CD8-positive, alpha-beta T cell (primary cell): ENCODE measurements at places on chromosomes 7 and 10. TPM values are rescaled to one million over a fixed set of nuclear protein-coding genes. Genes with fewer than 3 reads are reported as not detected.

GRCh38 chr7:107816011-107816566 is 13.1 kb upstream of the SLC26A3 start:
- no peak for DNase-seq

DNA sequence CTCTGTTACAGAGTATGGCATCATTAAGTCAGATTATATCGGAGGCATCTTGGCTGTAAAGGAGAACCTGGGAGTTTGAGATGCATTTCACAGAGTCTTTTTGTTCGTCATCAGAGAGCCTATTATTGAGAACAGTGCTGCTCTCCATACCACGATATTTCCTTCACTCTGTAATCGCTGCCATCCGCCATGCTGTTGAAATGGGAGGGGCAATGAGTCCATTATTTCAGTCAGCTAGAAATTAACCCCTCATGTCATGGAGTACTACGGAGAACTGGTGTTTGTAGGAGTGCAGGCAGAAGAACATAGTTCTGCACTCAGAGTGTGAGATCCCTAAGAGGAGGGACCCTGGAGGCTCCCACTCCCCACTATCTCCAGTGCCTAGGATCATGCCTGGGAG is 59.2 kb downstream of the SLC16A12 start:
- no peak for DNase-seq

The RAMP3 gene
- not detected for total RNA-seq

The CPN1 gene
- total RNA-seq = not detected

DNA sequence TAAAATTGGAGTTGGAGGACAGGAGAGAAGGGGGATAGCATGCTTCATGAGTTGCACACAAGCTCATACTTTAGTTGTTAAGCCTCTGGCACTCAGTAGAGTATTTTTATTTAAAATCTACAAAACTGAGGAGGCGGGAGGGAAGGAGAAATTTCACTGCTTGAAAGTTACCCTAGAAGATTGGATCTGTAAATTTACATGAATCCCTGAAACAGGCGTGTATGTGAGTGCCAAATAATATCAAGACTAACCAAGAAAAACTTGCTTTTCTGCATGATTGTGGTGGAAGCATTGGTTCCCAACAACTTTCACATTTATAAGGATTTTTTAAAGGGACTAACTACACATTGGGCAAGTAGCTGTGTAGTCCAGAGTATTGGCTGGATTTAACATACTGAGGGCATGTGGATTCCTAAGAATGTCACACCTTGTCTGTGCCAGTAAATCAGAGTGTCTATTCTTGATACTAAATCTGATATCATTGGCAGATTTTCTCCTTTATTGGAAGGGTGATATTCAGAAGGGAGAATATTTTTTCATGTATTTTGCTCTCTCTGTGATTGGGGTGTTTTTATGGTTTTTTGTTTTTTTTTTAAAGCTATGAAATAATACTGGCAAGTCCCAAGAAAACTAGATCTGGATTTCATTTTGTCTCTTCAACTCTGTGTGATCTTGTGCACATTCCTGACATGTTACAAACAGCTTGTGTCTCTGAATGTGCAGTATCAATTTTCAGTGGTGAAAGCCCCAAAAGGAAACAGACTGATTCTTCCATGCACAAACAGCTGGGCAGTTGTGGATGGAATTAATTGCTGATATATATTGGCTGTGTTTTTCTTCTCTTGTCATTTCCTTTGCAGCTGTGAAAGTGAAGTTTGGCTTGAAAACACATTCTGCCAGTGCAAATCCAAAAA is 67.2 kb downstream of the ADD3 start:
- DNase-seq = no peak

DNA sequence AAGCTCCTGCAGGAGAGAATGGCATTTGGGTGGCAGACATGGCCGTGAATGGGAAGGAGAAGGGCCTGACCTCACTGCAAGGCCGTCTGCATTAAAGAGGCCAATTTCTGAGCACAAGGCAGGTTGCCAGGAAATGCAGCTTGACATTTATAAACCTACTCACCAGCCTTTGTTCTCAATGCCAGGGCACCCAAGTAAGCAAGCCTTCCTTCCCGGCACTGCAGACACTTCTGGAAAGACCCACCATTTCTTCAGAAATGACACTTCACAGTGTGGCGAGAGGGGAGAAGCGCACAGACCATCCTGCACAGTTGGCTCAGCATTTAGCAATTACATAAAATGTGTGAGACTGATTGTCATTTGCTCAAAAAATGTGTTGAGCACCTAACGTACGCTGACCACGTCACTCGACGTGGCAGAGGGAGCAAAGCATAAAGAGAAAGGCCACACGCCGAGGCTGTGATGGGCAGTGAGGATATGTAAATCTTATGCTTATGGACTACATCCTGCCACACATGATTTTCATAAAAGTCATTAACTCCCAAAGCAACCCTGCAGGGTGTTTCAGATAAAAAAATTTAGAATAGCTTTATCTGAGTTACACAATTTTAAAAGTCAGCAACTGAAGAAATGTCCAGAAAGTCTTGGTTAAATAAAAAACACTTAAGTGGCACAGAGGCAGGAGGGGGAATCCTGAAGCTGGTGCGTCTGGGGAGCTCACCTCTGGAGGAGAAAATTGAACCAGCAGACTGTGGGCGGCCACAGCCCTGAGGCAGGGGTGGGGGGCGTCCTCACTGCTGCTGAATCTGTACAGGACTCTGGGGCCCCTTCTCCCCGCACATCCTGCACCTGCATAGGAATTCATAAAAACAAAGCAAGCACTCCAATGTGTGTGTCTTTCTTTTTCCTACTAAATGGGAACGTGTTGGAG is 543.8 kb downstream of the PTPRN2 start:
- DNase-seq = no peak

The FAM25G gene
- not detected for total RNA-seq

DNA sequence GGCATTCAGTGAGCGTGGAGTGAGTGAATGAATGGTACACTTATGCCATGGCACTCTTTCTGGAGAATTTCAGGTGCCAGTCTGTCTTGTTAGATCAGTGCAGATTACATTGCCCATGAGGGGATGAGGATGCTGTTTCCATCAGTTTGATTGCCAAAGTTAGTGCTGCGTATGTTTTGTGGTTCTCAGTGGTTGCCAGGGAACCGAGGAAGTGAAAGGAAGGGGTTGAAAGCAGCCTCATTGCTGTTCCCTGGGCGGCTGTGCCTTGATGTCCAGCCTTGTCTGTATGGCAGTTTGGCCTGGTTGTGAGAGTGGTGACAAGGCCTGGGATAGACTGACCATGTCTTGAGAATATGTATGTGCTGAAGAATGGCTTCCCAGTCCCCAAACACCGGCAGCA is 30.2 kb downstream of the WBP1L start:
- no peak for DNase-seq

DNA sequence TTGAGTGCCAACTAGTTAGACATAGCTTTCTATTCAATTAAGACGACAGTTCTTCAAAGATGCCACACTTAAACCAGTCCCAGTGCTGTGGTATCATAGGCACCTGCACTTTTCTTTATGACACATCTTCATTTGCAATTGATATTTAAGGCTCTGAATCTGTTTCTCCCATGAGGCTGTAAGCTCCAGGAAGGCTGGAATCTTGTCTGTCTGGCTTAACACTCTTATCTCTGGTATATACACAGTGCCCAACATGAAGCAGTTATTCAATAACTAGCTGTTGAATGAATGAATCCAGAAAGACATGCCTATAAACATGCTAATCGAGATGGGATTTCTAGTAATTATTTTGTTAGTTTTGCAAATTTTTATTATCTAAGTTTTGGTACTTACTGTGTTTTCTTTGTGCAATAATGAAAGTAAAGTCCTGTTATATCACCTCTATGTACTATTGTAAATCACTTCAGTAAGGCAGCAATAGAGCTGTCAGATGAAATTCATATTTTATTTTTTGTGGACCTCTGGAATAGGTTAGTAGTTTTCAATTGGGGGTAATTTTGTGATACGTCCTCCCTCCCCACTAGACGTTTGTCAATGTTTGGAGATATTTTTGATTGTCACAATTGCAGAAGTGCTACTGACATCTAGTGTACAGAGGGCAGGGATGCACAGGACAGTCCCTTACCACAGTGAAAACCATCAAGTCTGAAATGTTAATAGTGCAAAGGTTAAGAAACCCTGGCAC is 51.3 kb upstream of the STEAP4 start:
- peak; percentile 3 for DNase-seq

DNA sequence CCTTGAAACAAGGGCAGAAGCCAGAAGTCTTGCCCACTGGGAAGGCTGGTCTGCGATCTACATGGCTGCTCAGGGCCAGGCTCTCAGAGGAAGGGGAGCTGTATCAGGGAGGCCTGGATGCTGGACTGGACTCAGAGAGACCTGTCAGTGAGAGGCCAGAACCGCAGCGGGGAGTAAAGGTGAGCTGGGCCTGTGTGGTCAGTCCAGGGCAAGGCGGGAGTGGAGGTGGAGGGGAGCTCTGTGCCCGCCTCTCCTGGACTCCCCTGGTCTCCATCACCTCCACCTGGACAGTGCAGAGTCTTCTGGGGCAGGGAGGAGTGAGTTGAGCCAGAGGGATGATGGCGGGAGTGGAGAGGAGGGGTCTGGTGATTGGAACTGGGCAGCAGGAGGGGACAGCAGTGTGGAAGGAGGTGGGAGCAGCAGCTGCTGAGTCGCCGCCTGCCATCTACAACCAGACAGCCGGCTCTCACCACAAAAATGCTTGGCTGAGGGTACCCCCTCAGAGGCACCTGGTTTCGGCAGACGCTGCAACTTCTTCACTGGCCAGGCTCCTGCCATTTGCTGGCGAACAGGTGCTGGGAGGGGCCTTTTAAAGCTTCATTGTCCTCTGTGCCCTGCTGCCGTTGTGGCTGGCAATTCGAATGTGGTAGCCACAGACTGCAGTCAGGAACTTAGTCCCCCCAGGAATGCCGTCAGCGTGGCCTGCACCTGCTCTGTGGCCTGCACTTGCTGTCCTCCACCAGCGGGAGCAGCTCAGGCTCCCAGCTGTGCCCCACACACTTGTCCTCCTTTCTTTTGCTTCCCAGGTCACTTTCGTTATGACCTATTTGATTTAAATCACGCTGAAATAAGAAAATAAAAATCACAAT is 3.5 kb downstream of the RASSF4 start:
- DNase-seq = no peak

The LRRC18 gene
- total RNA-seq = not detected

The TYW1B gene
- 3.9 TPM for total RNA-seq

GRCh38 chr7:4145576-4145975 is 536.5 kb upstream of the FOXK1 start:
- no peak for DNase-seq

The FEZF1 gene
- not detected for total RNA-seq

The DRGX gene
- total RNA-seq = not detected

GRCh38 chr7:105163718-105164117 is 149.7 kb downstream of the KMT2E start:
- no peak for DNase-seq

The ZNF804B gene
- not detected for total RNA-seq

The IGFBP3 gene
- total RNA-seq = 4.2 TPM

The ZNF425 gene
- 0.56 TPM for total RNA-seq

The MACROH2A2 gene
- 2.5 TPM for total RNA-seq

GRCh38 chr10:31829776-31830175 is 98.9 kb downstream of the ARHGAP12 start:
- no peak for DNase-seq

The SLC13A1 gene
- not detected for total RNA-seq

The SMO gene
- total RNA-seq = not detected

GRCh38 chr7:102834466-102834865 is 78.3 kb upstream of the LRRC17 start:
- no peak for DNase-seq

The SPDYE16 gene
- not detected for total RNA-seq

The VWC2 gene
- not detected for total RNA-seq

DNA sequence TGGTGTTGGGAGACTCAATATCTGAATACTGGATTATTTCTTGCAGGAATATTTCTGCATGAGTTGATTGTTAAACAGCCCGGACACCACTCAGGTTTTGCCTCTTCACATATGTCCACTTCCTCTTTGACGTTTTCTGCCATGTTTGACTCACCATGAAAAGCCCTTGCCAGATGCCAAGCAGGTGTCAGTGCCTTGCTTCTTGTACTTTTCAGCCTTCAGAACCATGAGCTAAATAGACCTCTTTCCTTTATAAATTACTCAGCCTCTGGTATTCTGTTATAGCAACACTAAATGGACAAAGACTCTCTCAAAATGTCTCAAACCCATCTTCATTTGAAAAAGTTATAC is 24.7 kb upstream of the MACC1 start:
- no peak for DNase-seq

- DNase-seq = no peak
Observed at GRCh38 chr7:12674053-12674452, 13.4 kb upstream of the ARL4A start.

DNA sequence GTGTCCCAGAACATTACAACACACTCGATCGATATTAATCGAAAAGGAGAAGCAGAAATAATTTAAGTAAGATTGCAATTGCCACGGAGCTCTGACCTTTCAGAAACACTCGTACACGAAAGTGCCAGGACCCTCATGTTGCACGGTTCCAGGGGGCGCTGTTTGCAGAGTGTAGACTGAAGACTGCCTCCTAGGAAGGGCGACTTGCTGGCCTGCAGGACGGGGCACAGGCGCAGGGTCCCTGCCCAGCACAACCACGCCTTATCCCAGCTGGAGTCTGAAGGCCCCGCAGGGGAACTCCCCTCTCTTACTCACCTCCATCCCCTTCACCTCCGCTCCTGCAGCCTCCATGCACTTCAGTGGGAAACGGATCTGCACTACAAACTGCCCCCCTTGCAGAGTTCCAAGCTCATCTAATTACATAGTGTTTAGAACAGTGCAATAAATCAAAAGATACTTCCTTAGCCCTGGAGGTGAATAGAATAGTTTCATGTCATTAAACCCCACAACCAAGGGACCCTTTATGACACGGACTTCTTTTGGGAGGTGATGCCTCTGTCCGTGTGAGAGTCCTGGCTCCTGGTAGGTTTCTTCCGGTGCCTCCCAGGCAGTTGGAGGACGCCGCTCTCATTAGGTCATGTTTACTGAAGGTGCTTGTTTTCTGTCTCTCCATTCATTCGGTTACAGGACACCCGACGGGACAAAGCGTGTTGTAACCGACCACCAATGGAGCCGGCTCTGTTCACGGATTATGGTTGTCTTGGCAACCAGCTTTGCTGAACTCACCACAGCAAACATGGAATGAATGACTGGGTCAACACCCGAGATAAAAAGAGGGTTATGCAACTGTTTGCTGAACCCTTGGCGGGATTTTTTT is 262.2 kb downstream of the BAMBI start:
- no peak for DNase-seq

The CYP2E1 gene
- total RNA-seq = 0.83 TPM

The VSTM4 gene
- not detected for total RNA-seq

The GPR85 gene
- total RNA-seq = not detected

DNA sequence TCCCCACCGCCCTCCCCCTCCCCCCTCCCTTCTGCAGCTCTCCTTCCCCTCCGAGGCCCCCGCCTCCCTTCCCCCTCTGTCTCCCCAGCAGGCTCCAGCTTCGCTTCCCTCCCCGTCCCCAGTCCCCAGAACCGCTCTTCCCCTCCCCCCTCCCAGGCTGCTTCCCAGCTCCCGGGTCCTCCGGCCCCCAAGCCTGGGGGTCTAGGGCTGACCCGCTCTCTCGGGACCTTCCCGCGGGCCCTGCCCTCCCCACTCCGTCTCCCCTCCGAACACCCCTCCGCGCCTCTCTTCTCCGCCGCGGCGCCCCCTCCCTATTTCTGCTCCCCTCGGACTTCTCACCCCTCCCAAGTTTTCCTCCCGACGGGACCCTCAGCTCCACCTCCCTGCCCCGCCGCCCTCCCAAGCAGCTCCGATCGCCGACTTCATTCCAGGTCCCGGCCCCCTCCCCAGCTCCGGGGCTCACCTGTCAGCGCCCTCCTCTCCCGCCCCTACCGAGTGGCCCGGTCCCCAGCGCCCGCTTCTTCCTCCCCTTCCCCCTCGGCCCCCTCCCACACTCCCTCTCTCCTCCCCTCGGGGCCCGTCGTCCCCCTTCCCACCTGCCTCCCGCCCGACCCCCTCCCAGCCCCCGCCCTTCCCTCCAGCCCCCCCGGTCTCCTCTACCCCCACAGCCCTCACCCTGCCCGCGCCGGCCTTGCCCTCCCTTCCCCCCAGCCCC is 990 bp downstream of the ZNF467 start:
- DNase-seq = no peak
